ENCODE measurements at places on chromosomes 5 and 9.

DNA sequence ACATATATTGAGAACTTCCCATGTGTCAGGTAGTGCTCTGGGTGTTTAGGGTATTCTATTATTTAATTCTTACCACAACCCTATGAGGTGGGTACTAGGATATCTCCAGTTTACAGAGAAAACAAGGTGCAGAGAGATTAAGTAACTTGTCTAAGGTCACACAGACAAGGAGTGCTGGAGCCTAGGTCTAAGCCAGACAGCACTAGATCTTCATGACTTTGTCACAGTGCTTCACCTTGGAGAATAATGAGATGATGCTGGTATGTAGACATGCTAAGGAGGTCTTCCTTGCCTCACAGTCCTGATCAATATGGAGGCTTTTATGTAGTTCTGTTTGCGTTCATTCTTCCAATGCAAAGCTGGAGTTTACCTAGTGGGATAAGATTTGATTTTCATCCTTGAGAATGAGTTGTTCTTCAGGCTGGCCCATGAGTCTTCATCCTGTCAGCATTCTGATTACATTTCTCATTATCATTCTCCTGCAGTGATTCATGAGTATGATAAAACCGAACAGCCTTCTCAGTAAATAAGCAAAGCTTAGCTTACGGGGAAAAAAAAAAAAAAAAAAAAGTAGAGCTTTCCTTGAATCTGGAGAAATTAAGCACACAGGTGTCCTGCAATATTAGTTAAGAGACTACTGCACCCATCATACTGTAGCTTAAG, 176.3 kb downstream of the C9orf152 start:
- no peak for DNase-seq

GRCh38 chr9:133604214-133604613, 5.0 kb downstream of the FAM163B start:
- DNase-seq = no peak

DNA sequence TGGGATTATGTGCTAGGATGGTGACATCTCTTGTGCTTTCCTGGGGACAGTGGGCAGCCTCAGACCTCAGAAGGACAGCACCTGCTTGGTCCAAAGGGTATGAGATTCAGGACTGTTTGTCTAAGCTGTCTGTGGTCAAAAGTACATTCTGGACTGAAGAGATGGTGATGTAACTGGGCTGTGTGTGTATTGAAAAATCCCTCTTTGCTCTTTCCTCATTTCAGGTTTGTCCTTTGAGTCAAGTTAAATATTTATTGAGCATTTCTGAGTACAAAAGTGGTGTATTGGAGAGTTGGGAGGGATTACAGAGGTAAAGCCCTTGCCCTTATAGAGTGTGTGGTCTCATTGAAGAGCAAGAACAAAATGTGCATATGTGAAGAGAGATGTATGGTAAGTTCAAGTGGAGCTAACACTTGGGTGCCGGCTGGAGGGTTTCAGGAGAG, 46.7 kb downstream of the RCL1 start:
- DNase-seq = no peak

DNA sequence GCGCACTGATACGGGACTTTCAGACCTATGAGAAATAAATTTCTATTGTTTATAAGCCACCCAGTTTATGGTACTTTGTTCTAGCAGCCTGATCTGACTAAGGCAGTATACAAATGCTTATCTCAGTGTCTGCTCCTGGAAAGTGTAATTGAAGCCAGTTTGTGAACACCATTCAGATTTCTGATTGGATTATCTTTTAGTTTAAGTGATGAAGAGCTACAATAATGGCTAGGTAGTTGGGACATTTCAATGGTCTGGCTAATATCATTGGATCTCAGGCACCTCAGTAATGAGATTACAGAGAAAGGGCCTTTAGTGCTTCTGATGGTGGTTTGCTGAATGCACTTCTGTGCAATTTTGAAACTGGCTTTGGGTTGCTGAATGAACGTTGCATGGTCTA, 133.5 kb downstream of the PSAT1 start:
- DNase-seq = no peak

DNA sequence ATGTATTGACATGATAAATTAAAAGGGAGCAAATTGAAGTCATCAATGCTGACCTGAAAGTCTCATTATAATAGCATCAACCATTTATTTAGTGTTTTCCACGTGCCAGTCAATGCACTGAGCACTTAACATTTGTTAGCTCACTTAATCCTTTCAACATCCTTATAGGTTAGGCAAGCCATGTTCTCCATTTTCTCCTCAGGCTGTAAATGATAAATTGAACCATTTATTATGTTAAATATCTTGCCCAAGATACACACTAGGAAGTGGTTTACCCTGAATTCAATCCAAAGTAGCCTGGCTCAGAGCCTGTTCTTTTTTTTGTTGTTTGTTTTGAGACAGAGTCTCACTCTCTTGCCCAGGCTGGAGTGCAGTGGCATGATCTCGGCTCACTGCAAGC, 25.0 kb upstream of the SNX2 start:
- no peak for DNase-seq

DNA sequence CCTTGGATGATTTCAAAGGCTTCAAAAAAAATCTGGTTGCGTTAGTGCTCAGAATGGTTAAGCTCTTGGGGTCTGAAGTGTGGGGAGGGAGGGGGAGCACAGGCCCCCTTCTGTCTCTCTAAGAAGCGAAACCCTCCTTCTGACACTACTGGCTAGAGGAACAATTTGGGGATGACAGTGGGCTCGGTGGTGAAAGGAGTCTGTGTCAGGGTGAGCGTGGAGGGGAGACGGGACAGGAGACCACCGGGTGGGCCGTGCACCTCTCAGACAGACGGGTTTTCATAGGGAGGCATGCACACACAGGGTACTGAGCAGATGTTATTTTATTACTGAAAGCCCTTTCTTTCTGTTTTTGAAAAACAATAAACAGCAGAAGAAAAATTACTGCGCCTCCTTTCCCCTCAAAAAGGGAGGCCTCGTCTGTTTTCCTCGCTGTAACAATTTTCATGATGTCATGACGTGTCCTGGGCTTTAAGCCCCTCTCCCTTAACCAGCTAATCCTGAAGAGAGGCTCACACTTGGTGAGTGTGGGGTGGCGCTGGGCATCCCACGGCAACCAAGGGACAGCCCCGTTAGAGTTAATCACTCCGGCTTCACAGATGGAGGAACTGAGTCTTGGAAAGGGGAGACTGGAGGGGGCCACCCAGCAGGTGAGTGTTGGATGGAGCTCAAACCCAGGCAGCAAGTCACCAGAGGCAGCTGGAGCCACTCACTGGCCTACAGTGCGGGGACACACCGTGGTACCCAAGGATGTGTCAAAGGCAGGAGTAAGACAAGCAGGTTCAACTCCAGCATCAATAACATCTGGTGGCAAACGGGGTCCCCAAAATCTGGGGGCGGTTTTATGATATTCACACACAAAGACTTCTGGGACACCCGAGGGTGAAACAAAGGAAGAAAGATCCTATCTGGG, 53.4 kb downstream of the PTCH1 start:
- DNase-seq = no peak

GRCh38 chr9:104977580-104977979, 49.6 kb upstream of the ABCA1 start:
- DNase-seq = no peak

GRCh38 chr9:4866239-4866969, 73.7 kb downstream of the RCL1 start:
- DNase-seq = no peak

- DNase-seq = no peak
Observed at GRCh38 chr5:56039985-56040384, 45.2 kb upstream of the IL6ST start.

GRCh38 chr5:24065779-24066178, 558.4 kb downstream of the PRDM9 start:
- DNase-seq = no peak

GRCh38 chr5:154603953-154604679, 126.1 kb upstream of the HAND1 start:
- no peak for DNase-seq

DNA sequence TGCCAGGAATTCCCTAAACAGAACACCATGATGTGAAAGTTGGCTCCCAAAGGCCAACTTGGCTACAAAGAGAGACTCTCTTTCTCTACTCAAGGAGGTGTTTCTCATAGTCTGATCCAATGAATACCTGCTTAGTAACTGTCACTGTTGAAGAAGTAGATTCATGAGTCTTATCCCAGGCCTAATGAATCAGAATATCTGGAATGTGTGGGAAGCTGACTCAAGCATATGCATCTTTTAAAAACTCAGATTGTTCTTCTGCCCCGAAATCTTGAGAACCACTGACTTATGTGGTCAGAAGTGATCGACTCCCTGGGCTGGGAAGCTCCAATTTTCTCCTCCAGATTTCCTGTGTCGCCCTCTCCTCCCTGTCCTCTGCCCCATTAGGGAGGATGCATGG, 345.6 kb downstream of the PLK2 start:
- DNase-seq = no peak

GRCh38 chr5:111472579-111472978, 39.8 kb downstream of the STARD4 start:
- DNase-seq = no peak

GRCh38 chr9:111237447-111237846, 92.6 kb downstream of the OR2K2 start:
- DNase-seq = no peak

All from activated T-helper 1 cell treated with Interleukin-2 at 50 U/mL for 16 hours (primary cell).